ENCODE measurements at places on chromosomes 7 and 10. TPM values are rescaled to one million over a fixed set of nuclear protein-coding genes. Genes with fewer than 3 reads are reported as not detected.

GRCh38 chr7:28512668-28513440 is 100.5 kb downstream of the CREB5 start:
- no peak overlapping the region for H3K4me3 ChIP-seq
- no peaks in the 10 kb centered on the region for H3K27me3 ChIP-seq
- no peak overlapping the region for H3K27ac ChIP-seq
- no peaks in the 10 kb centered on the region for H3K4me1 ChIP-seq
- DNase-seq, result no peak

The CCNJ gene
- 7.2 TPM for total RNA-seq

DNA sequence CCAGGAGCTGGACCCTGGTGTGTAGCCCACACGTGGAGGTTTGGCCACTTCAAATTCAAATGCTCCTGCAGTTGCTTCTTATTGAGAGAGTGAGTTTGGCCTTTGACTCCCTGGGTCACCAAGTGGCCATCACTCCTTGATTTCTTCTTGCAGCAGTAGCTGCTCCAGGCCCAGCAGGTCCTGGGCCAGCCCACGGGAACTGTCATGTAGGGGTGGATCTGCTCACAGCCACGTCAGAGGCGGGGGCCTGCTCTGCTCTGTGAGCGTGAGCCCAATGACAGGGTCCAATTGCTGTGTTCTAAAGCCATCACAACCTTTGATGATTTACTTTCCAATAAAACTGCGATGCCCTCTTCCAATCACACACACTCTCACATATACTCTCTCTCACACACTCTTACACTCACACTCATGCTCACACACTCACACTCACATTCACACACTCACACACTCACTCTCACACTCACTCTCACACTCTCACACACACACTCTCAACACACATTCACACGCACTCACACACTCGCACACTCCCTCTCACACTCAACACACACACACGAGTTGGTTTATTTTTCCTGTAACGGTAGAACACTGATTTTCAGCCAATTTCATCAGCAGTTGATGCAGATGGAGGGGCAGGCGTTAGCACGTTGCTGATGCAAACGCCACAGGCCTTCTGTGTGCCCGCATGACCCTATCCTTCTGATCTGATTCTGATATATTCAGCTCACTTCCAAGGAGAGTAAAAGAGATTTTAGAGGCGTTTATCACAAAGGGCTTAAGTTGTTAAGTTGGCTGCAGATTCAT is 210.7 kb upstream of the PPP2R2D start:
- DNase-seq, result no peak
- H3K27ac ChIP-seq, result no peak overlapping the region
- no peaks in the 10 kb centered on the region for H3K27me3 ChIP-seq
- no peaks in the 10 kb centered on the region for H3K36me3 ChIP-seq

- H3K27ac ChIP-seq, result no peak overlapping the region
- DNase-seq, result no peak
- H3K36me3 ChIP-seq, result no peaks in the 10 kb centered on the region
- no peaks in the 10 kb centered on the region for H3K27me3 ChIP-seq
Observed at GRCh38 chr10:3766046-3766756, 18.8 kb downstream of the KLF6 start.

- no peaks in the 10 kb centered on the region for H3K27me3 ChIP-seq
- no peak overlapping the region for H3K27ac ChIP-seq
- H3K4me3 ChIP-seq, result no peak overlapping the region
- H3K4me1 ChIP-seq, result no peaks in the 10 kb centered on the region
Observed at GRCh38 chr7:70455925-70456324, 676.0 kb upstream of the GALNT17 start.

The ADRA2A gene
- total RNA-seq, result not detected

The DKK1 gene
- total RNA-seq, result not detected

DNA sequence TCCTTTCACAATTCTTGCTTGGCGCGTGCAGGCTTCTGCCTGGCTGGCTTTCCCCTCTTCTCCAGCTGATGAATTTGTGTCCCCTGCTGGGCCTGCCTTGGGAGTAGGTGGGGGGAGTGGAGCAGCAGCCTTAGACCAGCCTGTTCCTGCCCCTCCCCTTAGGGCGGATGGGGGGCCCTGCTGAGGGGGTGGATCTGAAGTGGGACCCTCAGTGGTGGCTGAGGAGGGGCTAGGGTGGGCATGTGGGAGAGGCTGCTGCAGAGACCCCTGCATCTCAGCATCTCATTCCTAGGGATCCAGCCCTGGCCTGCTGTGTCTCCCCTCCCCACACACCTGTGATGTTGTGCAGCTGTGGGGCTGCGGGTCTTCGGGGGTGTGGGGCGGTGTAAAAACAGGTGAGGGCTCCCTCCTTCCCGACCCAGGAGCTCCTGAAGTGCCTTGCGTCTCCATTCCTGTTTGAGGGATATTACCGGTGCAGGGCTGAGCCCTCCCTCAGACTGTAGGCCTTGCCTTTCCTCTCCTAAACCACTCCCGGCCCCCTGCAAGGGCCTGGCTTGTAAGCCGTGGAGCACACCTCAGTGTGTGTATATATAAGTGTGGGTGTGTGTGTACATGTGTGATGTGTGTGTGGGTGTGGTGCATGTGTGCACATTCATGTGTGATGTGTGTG is 24.7 kb downstream of the ADCYAP1R1 start:
- H3K27me3 ChIP-seq, result no peaks in the 10 kb centered on the region
- H3K36me3 ChIP-seq, result no peaks in the 10 kb centered on the region
- H3K4me3 ChIP-seq, result no peak overlapping the region
- no peaks in the 10 kb centered on the region for H3K4me1 ChIP-seq

The NPFFR1 gene
- total RNA-seq, result not detected

The FGFBP3 gene
- total RNA-seq, result 6.5 TPM

GRCh38 chr10:116728526-116729096 is 13.8 kb downstream of the HSPA12A start:
- H3K27ac ChIP-seq, result no peak overlapping the region
- peaks cover 2% of the 10 kb centered on the region for H3K27me3 ChIP-seq
- no peak overlapping the region for H3K4me3 ChIP-seq
- DNase-seq, result no peak
- H3K36me3 ChIP-seq, result no peaks in the 10 kb centered on the region

DNA sequence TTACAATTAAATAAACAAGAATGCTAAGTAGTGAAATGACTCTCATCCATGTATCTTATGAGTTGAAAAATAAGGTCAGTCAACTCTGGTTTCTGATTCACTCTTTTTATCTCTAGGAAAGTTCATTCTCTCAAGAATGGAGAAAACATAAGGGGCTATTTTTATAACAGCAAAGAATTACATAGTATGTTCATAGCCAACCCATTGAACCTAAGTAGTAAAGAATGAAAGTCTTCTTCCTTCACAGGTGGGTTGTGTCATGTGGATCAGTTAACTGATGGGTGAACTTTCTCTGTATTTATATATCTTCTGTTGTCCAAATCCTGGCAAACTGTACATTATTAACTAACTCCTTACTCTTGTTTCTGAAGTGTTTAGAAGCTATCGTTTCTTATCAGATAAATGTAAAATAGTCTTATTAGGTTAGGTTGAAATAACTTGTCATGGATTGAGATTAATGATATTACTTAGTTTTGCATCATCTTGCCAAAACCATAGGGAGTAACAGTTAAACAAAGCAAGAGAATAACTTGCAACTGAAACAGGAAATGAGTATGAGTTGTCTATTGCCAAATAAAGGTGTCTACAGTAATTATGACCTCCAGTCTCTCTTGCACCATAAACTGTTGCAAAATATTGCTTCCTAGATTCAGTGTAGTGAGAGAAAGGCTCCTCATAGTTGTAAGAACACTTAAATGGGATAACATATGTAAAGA is 86.8 kb downstream of the ANKRD7 start:
- H3K36me3 ChIP-seq, result no peaks in the 10 kb centered on the region
- no peak for DNase-seq
- H3K27me3 ChIP-seq, result no peaks in the 10 kb centered on the region
- H3K4me3 ChIP-seq, result no peak overlapping the region
- H3K27ac ChIP-seq, result no peak overlapping the region
- no peaks in the 10 kb centered on the region for H3K4me1 ChIP-seq

- no peak overlapping the region for H3K27ac ChIP-seq
- DNase-seq, result no peak
- H3K36me3 ChIP-seq, result peaks cover 5% of the 10 kb centered on the region
- H3K4me1 ChIP-seq, result no peaks in the 10 kb centered on the region
Observed at GRCh38 chr7:38753347-38753746, 122.2 kb upstream of the AMPH start.

The PLAC9 gene
- not detected for total RNA-seq

DNA sequence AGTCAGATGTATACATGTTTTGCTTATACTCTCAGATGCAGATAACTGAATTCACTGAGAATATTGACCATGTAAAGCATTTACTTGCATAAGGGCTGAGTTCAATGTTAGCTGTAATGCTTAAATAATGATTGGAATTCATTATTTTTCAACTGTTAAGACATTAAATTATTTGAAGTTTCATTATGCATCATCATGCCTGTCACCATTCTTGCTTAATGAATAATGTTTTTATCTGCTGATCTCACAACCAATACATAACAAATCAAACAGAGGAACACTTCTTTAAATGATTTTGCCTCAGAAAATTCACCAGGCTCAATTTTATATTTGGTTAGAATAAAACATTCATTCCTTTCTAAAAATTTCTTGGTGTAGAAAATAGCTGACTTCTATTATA is 233.4 kb downstream of the GPR37 start:
- H3K4me3 ChIP-seq, result no peak overlapping the region
- no peaks in the 10 kb centered on the region for H3K36me3 ChIP-seq

- H3K36me3 ChIP-seq, result no peaks in the 10 kb centered on the region
- no peak for DNase-seq
Observed at GRCh38 chr7:77327067-77327931, 88.8 kb downstream of the GSAP start.

The ELFN1 gene
- total RNA-seq, result 0.19 TPM

DNA sequence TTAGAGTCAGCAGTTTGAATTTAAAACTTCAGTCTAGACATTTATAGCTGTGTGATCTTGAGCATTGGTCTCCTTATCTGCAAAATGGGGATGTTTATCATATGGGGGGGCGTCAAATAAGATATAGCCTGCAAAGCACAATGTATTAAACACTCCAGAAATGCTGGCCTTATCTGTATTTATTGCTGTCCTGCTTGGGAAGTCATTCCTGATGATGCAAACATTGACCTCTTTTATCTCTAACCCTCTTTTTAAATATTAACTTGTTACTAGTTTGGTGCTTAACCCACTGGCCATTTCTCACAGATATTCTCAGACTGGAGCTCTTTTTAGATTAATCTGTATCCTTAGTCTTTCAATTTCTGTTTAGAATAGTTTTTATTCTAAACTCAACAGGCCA is 13.2 kb downstream of the MRPS33 start:
- H3K4me1 ChIP-seq, result no peaks in the 10 kb centered on the region
- H3K4me3 ChIP-seq, result no peak overlapping the region
- DNase-seq, result no peak
- H3K27ac ChIP-seq, result no peak overlapping the region

DNA sequence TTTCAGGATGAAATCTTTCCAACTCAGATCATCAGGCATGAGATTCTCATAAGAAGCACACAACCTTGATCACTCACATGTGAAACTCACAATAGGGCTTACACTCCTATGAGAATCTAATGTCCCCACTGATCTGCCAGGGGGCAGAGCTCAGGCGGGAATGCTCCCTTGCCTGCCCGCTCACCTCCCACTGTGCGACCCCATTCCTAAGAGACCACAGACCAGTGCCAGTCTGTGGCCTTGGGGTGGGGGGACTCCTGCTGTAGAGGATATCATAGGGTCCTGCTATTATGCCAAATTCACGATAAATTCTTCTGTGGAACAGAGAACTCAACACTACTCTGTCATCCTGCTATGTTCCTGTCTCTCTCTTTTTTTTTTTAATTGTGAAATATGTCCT is 5.2 kb upstream of the RASGEF1A start:
- no peaks in the 10 kb centered on the region for H3K36me3 ChIP-seq
- H3K27ac ChIP-seq, result no peak overlapping the region
- H3K4me1 ChIP-seq, result no peaks in the 10 kb centered on the region
- H3K4me3 ChIP-seq, result no peak overlapping the region
- no peak for DNase-seq
- no peaks in the 10 kb centered on the region for H3K27me3 ChIP-seq

- no peak for DNase-seq
- no peaks in the 10 kb centered on the region for H3K36me3 ChIP-seq
Observed at GRCh38 chr7:98375664-98376063, 25.2 kb downstream of the BAIAP2L1 start.

DNA sequence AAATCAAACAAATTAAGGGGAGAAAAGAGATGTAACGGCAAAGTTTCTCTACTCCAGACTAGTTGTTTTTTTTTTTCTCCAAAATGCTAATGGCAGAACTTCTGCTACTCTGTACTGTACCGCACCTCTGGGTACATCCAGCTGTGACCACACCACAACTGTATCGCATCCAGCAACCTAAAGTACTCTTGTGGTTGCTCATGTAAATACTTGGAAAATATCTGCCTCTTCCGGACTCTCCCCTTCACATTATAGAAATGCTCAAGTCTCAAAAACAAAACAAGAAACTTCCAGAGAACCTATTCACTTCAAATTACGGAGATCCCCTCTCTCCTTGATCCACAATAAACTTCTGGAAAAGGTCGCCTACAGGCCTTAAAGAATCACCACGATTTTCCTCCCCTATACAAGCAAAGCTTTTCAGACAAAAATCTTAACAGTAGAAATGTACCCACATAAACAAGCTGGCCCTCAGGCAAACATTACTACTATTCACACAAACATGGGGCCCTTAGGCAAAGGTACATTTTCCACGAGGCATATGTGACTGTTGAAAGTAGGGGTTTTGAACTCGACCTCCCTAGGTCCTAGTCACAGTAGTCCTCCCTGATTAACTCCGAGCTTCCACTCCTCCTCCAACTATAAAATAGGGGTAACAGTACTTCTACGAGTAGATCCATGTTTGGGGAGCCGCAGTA is 222.9 kb upstream of the MKLN1 start:
- H3K27ac ChIP-seq, result peak overlapping the region; percentile 98
- peaks cover 44% of the 10 kb centered on the region for H3K4me1 ChIP-seq
- no peaks in the 10 kb centered on the region for H3K36me3 ChIP-seq
- H3K4me3 ChIP-seq, result peak overlapping the region; percentile 52

DNA sequence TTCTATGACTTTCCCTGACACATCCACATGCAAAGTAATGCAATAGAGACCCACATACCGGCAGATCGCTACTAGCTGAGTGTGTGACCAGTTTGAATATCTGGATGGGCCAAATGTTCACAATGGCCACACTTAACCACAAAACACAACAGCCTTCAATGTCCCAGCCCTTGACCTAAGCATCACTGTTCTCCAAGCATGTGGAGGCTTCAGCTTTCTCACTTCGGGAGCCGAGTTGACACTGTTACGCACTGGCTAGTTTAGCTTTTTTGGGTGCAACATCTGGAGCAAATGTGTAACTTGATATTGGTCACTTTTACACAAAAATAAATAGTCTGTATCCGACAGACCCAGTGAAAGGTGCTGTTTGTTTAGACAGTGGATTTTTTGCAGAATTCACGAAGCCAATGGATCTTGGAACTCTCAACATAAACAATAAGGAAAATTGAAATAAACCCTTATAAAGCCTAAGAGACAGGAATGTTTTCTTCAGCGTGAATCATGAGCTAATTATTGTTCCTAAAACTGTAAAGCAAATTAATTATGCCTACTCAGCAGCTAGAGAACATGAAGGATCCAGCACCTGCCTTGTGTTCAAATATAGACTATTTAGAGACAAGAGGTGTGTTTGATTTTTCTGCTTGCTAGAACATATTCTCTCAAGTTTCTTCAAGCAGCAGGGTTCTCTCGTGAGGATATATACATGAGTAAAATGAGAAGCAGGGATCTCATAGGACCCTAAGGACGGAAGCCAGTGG is 117.6 kb upstream of the JCAD start:
- H3K4me3 ChIP-seq, result no peak overlapping the region
- H3K27ac ChIP-seq, result no peak overlapping the region
- H3K27me3 ChIP-seq, result no peaks in the 10 kb centered on the region
- DNase-seq, result no peak

- no peak for DNase-seq
- H3K27ac ChIP-seq, result no peak overlapping the region
- H3K4me1 ChIP-seq, result no peaks in the 10 kb centered on the region
Observed at GRCh38 chr10:127276794-127277462, 80.5 kb upstream of the INSYN2A start.

All from naive thymus-derived CD4-positive, alpha-beta T cell (primary cell).